ENCODE measurements at places on chromosomes 6 and 20.

DNA sequence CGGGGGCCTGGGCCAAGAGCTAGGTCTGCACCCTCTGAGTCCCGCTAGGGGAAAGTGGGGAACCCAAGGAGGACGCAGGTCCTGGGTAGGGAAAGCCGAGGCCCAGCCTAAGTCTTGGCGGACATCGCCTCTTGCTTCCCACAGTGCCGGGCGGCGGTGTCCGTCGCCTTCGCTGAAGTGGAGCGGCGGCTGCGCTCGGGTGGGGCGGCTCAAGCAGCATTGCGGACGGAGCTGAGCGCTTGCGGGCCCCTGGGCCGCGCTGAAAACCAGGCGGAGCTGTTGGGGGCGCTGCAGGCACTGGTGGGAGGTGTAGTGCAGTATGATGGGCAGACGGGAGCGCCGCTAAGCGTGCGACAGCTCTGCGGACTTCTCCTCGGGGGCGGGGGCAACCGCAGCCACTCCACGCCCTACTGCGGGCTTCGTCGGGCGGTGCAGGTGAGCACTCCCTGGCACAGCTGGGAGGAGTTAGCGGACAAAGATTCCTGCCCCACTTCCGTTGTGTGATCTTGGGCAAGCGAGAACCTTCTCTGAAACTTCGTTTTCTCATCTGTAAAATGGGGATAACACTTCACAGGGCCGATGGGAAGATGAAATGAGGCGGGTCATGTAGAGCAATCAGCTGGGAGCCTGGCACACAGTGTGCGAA is 4.2 kb downstream of the PRSS16 start:
- peak; percentile 50 for DNase-seq

- no peak for DNase-seq
These were observed 802 bp downstream of the CYP39A1 start for GRCh38 chr6:46651816-46652215.

- DNase-seq: no peak
These were observed 4.9 kb upstream of the ASCC3 start for GRCh38 chr6:100886076-100886475.

- no peak for DNase-seq
These were observed 232.9 kb downstream of the SYNE1 start for GRCh38 chr6:152404086-152404857.

- no peak for DNase-seq
These were observed 21.0 kb downstream of the PRDM1 start for GRCh38 chr6:106107043-106107613.

GRCh38 chr6:70666706-70667105 is 977 bp upstream of the SMAP1 start:
- DNase-seq: no peak

- DNase-seq: no peak
These were observed 39.8 kb upstream of the RAB23 start for GRCh38 chr6:57261926-57262325.

- no peak for DNase-seq
These were observed 41.6 kb downstream of the UNC5CL start for GRCh38 chr6:40997234-40997957.

DNA sequence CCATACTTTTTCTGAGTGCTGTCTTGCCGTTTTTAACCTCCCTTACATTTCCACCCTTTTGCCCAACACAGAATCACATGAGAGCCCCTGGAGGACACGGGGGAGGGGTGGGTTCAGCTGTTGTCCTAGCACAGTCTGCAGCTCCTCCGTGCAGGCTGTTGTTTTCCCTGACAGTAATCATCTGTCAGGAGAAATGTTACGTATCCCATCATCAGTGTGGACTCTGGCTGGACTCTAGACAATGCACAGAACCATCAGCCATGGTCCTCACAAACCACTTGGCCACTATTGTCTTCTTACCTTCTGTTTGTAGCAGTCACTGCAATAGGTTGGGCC is 92.1 kb downstream of the RIN2 start:
- DNase-seq: no peak

- no peak for DNase-seq
These were observed 383.9 kb downstream of the PLCB1 start for GRCh38 chr20:8515810-8516435.

GRCh38 chr6:41056768-41057490 is 3.9 kb downstream of the APOBEC2 start:
- no peak for DNase-seq

Measured in posterior cingulate gyrus (tissue), 11 donors.